Hematopoietic multipotent progenitor cell treated with erythropoietin and hydrocortisone succinate and interleukin-3 and kit ligand, for 15 days (in vitro differentiated cells): ENCODE measurements at places on chromosomes 4 and X.

- DNase-seq, result no peak
Measured at GRCh38 chr4:105417624-105418023, 56.2 kb downstream of the PPA2 start.

DNA sequence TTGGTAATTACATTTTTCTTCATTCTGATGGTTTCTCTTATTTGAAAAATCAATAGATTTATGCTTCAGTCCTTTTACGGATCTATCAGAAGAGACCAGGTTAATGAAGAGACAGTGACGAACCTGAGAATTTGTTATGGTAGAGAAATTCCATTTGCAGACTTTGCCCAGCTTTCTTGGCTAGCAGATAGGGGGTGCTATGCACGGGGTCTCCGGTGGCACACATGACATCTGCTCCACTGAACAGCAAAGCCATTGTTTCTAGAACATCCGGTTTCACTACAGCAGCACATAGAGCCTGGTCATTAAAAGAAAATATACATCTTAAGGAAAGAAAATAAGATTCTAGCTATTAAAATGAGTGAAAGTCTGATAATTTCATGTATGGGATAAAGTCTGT lies 85.1 kb downstream of the ARAP2 start:
- DNase-seq, result no peak

- no peak for DNase-seq
Measured at GRCh38 chrX:101642093-101642492, 17.6 kb downstream of the ARMCX2 start.

DNA sequence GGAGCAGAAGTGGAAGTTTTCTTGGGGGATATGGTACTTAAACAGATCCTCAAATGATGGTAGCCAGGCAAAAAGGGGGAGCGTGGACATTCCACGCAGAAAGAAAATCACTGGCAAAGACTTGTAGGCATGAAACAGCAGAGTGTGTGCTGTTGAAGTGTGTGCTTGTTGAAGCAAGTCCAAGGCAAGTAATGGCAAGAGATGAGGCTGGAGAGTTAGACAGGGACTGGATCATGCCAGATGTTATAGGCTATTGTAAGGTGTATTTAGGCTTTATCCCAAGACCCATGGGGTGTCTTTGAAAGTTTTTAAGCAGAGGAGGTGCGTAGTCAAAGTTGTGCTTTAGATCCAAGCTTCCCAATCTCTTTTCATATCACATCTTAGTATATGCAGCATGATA lies 124.5 kb downstream of the MBNL3 start:
- DNase-seq, result no peak

DNA sequence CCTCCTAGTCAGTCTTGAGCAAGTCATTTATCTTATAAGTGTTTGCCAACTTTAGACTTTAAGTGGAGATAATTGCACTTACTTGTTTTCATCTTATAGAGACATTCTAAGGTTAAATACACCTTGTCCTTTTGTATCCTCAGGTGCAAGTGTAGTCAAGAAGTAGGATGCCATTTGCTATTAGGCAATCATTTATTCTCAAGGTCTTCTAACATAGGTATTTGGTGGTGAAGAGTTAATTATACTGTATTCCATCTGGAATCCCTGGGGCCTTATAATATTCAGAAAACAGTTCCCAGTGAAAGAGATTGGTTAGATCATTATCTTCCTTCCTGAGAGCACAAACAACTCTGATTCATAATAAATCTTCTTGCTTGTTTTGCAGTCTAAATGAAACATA lies 23.7 kb downstream of the SULT1E1 start:
- no peak for DNase-seq

DNA sequence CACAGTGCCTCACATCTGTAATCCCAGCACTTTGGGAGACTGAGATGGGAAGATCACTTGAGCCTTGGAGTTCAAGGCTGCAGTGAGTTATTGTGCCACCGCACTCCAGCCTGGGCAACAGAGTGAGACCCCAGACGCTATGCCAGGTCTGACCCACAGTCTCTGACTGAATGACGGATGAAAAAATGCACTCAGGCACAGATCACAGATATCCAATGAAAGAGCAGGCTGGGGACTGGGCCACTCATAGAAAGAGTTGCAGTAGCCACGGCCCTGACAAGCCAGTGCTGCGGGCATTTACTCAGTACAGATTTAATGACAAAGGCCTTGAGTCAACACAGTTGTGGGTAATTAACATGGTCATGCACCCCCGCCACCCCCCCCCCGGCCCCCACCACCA lies 22.7 kb downstream of the NUDT6 start:
- no peak for DNase-seq

DNA sequence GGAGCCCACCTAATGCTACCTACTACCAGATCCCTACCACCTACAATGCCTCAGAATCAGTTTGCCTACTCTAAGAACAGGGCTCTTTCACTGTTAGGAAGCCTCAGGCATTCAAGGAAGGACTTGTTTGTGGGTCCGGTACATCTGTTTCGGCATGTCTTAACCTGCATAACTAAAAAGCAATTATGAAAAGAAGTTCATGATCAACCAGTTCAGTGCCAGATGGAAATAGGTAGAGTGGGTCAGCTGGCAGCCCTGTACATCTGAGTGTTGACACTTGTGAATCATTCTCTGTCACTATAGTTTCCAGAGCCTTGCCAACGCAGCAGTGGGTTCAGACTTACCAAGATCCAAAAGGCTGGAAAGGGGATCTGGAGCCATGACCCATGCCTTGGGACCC lies 3.3 kb downstream of the TMEM185A start:
- DNase-seq, result no peak

DNA sequence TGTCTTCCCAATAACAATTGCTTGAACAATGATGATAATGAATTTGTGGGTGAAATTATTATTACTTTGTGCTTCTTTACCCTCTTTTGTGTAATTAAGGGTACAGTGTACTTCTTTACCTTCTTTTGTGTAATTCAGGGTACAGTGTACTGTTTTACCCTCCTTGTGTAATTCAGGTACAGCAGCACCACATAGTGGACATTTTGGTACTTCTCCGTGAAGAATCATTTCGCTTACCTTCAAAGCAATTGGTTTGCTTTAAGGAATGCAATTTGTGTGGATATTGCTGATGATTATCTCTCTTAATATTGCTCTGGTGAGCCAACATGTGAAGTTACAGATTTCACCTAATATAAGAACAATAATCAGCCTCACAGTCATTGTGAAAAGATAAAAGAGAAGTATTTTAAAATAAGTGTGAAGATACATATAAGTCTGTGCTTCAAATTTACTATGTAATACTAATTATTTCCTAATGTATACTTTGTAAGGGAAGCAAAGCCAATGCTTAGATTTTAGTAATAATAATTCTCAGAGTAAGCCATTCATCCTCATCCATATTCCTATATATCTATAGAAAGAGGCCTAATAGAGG lies 27.2 kb upstream of the SEC24B start:
- DNase-seq, result peak; percentile 5

GRCh38 chr4:18111081-18111480 lies 89.5 kb upstream of the LCORL start:
- DNase-seq, result no peak

DNA sequence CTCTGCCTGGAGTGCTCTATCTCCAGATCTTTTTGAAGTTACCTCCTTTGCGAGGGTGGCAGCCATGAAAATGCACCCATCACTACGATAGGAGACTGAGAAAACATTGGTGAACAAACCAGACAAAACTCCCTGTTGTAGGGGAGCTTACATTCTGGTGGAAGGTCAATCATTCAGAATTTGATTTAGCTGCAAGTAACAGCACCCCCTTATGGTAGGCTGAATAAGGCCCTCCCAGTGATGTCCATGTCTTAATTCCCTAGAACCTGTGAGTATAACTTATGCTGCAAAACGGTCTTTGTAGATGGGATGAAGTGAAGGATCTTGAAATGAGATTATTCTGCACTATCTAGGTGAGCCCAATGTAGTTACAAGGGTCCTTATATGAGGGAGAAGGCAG lies 5.6 kb upstream of the TEC start:
- DNase-seq, result peak; percentile 75

DNA sequence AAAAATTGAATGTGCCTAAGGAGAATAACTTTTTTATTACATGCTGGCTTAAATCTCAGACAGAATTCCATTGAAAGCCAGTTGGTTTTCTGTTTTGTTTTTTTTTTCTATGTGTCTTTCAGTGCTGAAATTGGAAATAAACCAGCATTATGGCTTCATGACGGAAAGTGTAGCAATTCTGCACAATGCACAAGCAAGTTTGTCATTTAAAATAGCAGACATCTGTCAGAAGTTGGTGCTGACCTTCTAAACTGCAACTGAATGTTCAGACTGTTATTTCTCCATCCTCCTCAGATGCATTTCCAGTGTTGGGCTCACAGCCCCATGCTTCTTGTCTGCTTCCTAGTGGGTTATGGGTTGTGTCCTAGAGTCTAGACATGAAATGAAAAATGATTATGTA lies 107.2 kb upstream of the LIMCH1 start:
- no peak for DNase-seq

DNA sequence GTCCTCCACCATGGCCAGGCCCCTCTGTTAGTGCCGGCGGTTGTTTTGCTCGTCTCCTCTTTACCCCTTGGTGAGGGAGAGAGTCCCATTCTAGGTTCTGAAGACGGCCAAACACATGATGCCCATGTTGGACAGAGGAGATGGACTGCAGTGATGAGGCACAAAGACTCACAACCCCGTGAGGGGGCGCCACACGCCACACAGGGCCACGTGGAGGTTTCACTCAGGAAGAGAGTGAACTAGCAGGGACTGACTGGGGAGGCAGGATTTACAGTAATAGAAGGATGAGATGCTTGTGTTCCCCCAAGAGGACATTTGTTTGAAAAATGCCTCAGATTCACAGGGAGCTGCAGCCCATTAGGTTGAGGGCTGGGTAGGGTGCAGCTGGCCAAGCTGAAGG lies 655.3 kb upstream of the FRG1 start:
- no peak for DNase-seq

DNA sequence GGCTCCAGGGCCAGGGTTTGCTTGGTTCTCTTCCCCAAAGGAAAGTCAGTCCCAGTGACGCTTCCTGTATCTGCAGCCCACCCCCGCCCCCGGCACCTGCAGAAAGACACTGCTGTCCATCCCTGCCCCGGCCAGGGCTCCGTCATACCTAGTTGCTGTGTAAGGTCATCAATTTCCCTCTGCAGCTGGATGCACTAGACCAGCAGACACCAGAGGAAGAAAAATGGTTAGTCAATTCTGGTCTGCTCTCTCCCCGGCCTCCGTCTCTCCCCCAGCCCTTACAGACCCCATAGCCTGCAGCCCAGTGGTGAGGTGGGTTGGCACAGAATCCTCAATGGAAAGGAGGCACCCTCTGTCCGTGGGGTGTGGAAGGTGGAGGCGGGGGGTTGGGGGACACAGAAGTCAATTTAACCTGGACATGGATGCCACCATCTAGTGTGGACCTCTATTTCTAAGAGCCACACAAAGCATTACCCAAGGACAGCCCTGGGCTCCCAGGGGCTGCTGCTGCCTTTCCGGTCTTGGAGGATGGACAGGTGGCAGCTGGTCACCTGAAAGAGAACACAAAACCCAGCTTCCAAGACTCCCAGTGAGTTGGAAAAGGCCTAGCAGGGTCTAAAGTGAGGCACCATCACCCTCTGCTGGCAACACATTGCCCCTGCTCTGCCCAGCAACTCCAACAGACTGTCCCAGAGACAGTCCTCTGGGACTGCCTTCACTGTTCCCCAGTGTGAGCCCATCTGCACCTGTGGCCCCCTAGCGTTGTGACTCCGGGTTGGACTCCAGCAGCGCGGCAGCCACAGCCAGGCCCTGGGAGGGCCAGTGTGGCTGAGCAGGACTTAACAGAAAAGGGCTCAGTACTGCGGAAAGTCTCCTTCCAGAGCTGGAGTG lies 40.2 kb upstream of the NHSL2 start:
- no peak for DNase-seq

- DNase-seq, result no peak
Measured at GRCh38 chr4:88969746-88970145, 87.2 kb downstream of the FAM13A start.

DNA sequence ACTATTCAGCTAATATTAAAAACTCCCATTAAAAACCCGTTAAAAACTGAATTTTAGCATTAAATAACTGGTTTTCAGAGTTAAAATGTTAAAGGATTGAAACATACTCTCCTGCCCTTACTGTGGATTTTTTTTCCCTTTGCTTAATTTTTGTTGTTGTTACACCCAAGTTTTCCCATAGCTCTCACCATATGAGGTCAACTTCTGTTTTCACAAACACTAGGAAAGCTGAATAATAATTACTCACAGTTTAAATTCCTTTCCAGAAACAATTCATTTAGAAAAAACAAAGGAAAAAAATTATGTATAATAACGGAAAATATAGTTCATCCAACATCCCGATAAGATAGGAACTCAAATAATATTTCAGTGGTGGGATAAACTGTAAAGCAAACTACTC lies 129.0 kb downstream of the PPP3CA start:
- no peak for DNase-seq

DNA sequence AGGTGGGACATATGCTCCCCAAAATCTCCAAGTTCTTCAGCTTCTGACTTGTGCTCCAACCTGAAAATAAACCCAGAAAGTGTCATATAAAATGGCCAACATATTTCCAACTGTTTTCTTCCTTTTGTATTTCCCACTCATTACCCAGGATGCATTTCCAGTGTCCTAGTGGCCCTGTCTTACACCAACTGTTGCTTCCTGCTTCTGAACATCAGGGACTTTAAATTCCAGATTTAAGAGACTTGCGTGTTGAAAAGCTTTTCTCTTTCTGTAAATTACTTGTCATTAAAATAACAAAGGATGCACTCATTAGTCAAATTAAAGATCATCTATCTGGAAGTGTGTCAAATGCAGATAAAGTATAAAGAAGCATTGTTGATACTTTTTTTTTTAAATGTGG lies 19.9 kb downstream of the MID1 start:
- DNase-seq, result no peak

- no peak for DNase-seq
Measured at GRCh38 chrX:52118262-52118661, 49.3 kb upstream of the MAGED4B start.

GRCh38 chr4:76156635-76157034 lies 8.4 kb upstream of the NUP54 start:
- no peak for DNase-seq

- no peak for DNase-seq
Measured at GRCh38 chrX:131792356-131792749, 230.7 kb upstream of the STK26 start.

GRCh38 chr4:76204936-76205335 lies 8.7 kb downstream of the SCARB2 start:
- no peak for DNase-seq

DNA sequence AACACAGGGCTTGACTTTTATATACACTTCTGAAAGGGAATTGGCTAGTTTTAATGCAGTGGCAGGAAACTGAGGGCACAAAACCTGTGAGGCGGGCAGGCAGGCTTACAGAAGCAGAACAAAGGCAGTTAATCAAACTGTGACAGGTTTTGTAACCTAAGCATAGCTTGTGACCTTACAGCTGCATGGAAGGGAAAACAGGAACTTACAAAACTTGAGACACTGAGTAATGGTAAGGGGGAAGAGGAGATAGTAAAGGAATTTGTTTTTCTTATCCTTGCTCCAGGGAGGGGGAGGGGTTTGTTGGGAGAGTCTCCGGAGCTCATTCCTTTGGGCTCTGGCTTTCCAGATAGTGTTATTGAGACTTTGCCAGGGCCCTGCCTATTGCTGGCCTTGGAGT lies 55.6 kb downstream of the SLITRK4 start:
- DNase-seq, result no peak

- no peak for DNase-seq
Measured at GRCh38 chr4:54541426-54542118, 116.2 kb upstream of the KIT start.
